ENCODE measurements at places on chromosomes 1 and 21.

DNA sequence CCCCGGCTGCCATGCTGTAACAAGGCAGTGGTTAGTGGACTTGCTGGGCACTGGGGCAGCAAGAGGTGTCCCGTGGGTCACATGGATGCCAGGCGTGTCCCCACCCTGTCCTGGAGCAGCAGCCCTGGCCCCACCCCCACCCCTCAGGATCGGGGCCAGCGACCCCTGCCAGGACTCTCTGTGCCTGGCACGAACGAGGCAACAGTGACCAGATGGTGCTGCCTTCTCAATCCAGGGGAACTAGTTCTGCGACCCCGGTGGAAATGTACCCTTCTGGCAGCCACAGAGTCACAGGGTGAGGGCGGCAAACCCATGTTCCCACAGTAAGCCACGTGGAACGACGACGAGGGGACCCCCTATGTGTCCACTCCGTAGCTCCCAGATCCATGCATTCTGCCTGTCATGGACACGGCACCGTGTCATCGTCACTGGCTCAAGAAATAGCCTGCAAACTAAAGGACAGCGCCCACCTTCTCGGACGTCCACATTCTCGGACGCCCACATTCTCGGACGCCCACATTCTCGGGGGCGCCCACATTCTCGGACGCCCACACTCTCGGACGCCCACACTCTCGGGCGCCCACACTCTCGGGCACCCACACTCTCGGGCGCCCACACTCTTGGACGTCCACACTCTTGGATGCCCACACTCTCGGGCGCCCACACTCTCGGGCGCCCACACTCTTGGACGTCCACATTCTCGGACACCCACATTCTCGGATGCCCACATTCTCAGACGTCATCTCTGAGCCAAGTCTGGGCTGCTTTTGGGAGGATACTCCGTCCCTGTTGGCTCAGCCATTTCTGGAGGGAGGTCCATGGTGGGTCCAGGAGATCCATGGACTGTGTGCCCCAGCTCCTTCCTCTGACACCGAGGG, 19.6 kb upstream of the ACTRT2 start:
- no peak for DNase-seq

DNA sequence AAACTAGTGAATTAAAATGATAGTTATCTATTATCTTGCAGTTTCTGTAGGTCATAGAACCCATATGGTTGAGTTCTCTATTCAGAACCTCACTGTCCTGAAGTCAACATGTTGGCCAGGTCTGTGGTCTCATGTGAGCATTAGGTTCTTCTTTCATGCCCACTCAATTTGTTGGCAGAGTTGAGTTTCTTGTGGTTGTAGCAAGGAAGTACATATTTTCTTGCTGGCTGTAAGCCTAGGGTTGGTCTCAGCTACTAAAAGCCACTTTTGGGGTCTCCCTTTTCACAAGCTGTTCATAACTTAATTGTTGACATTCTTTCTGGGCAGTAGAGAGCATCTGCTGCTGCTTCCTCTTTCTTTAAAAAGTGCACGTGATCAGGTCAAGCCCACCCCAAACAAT, 1165.1 kb upstream of the NCAM2 start:
- no peak for DNase-seq

GRCh38 chr1:52792036-52792435, 50.5 kb upstream of the ZYG11A start:
- peak; percentile 82 for DNase-seq

DNA sequence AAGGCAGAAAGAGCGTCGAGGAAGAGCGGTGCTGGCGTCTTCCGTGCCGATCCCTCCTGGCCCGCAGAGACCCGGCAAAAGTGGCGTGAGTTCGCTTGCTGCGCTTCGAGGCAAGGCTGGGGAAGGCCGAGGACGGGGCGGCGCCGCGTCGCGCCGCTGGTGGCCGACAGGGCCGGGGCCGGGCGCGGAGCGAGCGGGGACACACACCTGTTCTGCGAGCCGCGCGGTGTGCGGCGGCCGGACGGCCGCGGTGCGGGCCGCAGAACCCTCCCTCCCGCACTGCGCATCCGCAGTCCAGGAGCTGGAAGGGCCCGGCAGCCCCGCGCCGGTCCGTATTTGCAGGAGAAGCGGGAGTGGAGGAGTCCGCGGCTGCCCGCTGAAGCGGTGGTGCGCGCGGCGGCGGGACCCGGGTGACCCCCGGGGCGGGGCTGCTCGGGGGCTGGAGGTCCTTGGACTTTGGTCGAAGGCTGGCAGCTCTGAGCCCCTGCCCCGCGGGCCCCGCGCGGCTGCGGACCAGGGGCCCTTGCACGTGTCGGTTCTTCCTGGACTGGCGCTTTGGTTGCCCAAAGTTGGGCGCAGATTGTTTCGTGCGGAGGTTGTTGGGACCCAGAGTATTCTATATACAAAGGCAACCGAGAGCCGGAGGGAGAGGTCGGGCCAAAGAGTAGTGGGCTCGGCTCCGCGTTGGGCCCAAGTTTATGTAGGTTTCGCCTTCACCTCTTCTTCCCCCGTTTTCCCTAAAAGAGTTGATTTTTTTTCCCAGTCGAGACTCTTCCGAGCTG, 2.6 kb downstream of the RNF220 start:
- DNase-seq = no peak

- DNase-seq = peak; percentile 31
Observed at GRCh38 chr1:191174298-191174697, 696.6 kb upstream of the BRINP3 start.

DNA sequence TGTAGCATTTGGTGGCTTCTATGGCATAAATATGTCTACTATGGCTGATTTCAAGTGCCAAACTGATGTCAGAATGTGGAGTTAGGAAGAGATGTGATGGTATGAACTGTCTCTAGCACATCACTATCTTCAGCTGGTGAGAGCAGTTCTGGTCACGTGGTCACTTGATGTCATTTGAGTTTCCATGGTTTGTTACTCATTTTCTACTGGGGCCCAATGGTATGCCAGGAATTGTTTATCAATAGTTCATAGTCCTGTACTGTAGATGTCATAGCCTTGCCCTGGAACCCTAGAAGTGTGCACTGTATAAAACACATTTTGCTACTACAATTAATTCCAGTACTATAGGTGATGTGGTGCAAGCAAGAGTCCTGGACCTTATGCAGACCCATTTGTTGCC, 153.7 kb downstream of the PDE4B start:
- no peak for DNase-seq

- DNase-seq = no peak
Observed at GRCh38 chr1:209416039-209416438, 167.5 kb upstream of the CAMK1G start.

- no peak for DNase-seq
Observed at GRCh38 chr1:6207921-6208320, 2.0 kb downstream of the RNF207 start.

- DNase-seq = no peak
Observed at GRCh38 chr21:42061195-42061985, 9.7 kb upstream of the UMODL1 start.
